HepG2 (cell line): ENCODE measurements at places on chromosomes 7 and 10.

DNA sequence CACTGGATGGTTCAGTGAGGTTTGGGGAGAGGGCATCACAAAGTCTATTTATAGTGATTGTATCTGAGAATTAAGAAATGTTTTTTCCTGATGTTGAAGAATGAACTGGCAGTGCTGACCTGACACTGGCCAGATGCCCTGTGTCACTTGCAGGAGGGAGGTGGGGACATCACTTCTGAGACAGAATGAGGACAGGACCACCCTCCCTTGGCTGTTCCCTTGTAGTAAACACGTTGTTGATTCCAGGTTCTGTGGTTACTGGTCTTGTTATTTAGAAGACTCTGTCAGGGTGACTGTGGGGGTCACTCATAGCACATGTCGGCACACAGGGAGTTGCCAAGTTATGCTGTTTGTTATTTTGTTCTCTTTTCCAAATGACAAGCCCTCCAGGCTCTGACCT, 126.4 kb downstream of the ADCY1 start:
- no peak for DNase-seq

GRCh38 chr7:102320601-102321350, 34.1 kb downstream of the SH2B2 start:
- DNase-seq, result no peak

- DNase-seq, result no peak
These were observed 570.2 kb downstream of the ARL4A start for GRCh38 chr7:13257661-13258060.

DNA sequence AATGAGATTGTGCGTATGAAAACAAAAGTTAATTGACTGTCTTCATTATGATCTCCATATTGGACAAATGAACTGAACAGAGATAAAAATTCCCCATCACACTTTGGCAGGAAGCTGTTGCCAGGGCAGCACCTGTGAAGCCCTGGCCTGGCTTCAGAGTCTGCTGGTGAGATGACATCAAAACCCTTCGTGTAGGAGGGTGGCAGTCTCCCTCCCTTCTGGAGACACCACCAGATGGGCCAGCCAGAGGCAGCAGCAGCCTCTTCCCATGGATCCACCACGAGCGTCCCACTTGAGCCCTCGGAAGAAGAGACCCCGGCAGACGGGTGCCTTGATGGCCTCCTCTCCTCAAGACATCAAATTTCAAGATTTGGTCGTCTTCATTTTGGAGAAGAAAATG, at the start of gene DNTT:
Gene DNTT, plus strand, starts transcription at position 205 of the 400 bp plus-strand sequence. Its CDS starts 64 bp downstream, at position 269.
- DNase-seq, result no peak

- DNase-seq, result no peak
These were observed 23.3 kb upstream of the KIAA1549 start for GRCh38 chr7:139004321-139005090.

DNA sequence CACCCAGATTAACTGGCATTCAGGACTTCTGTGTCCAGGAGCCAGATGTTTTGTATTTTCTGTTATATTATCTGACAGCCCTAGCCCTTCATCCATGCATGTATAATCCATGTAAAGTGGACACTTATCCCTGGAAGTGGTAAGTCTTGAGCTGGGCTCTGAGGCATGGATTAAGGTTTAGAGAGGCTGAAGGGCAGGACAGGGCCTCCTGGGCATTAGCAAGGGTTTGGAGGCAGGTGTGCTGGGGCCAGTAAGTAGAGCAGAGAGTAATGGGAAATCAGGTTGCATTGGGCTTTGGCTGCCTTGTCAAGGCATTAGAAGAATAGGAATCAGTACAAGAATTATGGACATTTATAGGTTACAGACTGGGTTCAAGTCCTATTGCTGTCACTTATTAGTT, 138.0 kb downstream of the DYNC1I1 start:
- no peak for DNase-seq

GRCh38 chr7:50728184-50728583, 54.5 kb downstream of the GRB10 start:
- DNase-seq, result no peak

DNA sequence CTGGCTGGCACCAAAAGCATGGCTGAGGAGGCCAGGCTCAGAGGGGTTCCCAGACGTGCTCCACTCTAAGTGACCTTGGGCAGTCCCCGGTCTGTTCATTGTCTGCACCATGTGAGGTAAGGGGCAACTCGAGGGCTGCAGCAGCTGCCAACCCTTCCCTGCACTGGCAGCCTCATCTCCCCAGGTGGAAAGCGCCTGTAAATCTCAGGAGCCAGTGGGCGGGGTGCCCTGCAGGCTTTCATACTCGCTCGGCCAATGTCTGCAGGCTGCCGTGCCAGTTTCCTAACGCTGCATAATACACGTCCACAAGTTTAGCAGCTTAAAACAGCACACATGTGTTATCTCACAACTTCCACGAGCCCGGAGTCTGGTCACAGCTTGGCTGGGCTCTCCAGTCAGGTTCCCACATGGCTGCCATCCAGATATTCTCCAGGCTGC, 12.6 kb upstream of the GDF10 start:
- DNase-seq, result no peak

- DNase-seq, result no peak
These were observed 85.8 kb upstream of the GPR22 start for GRCh38 chr7:107384025-107384424.

DNA sequence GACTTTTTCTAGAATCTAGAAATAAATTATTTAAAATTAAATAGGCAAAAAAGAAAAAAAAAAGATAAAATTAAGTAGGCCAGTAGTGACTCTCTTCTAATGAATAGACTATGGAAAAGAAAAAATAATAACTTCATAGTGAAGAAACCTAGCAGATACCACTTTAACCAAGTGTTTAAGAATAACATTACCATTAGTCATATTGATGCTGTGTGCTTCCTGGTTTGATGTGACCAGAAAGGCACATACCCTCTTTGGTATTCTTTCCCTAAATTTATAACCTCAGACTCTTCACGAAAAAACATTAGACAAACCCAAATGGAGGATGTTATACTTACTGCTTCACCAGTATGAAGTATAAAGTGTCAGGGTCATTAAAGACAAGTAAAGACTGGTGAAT, 42.6 kb downstream of the KIF20B start:
- no peak for DNase-seq

DNA sequence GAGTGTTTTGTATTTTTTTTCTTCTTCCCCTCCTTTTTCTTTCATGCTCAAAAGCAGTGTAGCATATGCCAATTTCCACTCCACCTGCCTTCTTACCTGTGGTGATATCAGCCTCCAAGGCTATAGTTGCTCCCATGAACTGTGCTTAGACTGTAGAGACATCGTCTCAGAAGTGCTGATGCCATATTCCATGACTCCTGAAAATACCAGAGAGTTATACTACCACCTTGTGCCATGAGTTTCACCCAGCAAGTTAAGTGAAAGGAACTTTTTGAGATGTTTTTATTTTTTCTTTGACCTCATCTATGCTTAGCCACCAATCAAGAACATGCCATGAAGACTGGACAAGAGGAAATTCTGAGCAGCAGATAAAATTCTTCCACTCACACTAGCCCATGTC, 142.8 kb upstream of the SEMA3E start:
- DNase-seq, result no peak

DNA sequence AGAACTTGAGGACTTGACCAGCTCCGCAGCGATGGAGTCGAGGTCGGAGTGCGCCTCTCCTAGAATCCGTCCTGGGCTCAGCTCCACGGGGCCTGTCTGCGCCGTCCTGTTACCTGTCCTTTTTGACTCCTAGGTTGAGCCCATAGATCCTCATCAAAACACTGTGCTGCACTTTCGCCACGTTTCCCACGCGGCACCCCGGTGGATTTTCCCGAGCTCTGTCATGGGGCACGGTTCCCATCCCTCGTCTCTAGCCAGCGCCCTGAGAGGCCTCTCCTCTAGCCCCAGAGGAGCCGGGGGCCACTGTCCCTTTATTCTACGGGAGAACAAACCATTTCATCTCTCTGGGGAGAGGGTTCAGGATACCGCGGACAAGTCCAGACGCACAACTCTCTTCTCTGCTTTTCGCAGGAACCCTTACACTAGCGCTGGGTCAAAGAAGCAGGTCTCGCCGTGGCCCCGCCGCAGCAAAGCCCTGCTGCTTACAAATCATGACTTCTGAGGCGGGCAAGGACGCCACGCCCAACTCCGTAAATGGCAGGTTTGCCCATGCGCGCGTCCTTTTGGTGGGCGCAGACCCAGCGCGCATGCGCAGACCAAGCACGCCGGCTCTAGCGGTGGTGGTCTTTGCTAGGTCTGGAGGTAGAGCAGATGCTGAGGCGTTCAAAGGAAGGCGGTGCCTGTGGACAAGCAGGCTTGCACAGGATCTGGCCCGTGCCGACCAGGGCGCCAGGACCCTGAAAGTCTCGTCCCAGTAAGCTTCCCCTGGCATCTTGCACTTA, 10.3 kb upstream of the ANKRD7 start:
- no peak for DNase-seq

DNA sequence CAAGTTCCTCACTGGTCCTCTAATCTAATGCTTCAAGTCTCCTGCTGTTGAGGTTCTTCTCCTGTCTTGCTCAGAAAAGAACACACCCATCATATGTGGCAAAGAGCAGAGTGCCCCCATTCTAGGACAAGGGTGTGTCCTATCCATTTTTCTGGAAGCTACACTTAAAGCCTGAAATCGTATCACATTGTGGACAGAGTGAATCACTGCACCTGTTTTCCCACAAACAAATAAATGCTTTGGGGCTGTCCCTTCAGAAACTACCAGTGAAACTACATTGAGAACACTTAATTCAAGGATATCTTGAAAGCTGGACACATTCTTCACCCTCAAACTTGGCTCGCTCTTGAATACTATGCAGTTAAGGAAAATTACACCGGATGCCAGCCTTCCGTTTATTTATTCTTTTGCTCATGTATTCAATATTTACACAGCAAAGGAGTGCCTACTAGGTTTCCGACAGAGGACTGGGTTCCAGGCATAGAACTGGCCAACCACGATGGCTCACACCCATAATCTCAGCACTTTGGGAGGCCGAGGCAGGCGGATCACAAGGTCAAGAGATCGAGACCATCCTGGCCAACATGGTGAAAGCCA, 473.0 kb downstream of the GALNT17 start:
- no peak for DNase-seq

DNA sequence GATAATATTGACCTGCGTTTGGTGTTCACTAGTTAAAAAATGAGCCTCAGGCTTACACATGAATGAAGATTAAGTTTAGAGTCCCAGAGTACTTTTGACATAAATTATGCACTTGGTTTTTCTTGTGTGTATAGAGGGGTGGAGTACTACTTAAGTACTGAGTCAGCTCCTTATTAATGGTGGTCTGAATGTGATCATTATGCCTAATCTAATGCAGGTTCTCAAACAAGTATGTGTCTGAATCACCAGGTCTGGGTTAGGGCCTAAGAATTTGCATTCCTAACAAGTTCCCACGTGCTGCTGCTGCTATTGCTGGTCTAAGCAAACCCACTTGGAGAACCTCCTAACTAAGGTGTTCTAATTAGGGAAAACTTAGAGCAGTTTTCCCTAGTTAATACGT, 30.7 kb upstream of the STOX1 start:
- no peak for DNase-seq

DNA sequence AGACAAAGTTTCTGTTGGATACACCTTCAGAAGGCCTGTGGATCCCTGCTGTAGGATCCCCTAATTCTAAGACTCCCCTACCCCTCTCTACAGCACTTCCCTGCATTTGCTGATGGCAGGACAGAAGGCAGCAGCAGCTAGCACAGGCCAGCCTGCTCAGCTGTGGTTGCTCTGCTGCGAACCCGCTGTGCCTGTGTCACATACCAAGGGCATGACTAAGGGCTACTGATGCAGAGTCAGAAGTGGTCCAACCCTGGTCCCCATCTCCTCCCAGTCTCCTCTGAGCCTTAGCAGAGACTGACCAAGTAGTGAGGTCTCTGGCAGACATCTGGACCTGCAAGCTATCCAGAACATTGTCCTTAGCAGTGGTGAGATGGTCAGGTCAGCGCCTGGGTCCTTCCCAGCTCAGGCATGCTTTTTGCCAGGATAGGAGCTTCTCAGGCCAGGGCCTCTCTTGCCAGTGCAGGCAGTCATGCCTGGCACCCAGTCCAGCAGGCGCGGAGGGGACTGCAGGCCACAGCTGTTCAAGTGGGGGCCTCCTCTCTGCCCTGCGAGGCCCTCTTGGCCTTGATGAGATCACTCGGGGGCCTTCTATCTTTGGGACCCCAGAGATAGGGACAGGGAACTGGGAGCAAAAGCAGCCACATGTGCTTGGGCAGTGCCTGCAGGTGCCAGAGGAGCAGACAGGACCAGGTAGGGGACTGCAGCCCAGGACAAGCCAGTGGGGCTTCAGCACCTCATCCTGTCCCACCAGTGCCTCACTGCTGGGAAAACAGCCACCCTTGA, 146.4 kb downstream of the ZNF248 start:
- no peak for DNase-seq

DNA sequence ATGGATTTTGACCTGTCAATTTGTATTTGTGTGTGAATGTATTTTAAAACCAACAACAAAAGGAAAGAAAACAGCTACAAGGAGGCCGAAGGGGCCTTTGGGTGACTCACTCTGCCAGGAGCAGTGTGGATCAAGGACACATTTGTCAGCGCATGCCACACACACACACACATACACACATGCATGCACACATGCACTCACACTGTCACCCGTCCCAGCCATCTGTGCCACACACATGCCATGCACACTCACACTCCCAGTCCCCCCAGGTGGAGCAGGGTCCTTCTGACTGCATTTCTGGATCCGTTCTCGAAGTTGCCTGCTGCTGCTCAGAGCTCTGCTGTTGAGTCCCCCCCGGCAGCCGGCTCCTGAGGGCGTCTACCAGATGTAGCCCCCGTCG, 26.0 kb downstream of the SPOCK2 start:
- DNase-seq, result no peak

- no peak for DNase-seq
These were observed 127.5 kb downstream of the TMEM178B start for GRCh38 chr7:141201145-141201885.
